ENCODE measurements at places on chromosomes 2 and 18.

GRCh38 chr2:85446296-85447221 is 28.0 kb downstream of the SH2D6 start:
- H3K4me3 ChIP-seq = no peak overlapping the region
- H3K4me1 ChIP-seq = peaks cover 33% of the 10 kb centered on the region
- no peaks in the 10 kb centered on the region for H3K27me3 ChIP-seq
- no peaks in the 10 kb centered on the region for H3K36me3 ChIP-seq
- H3K27ac ChIP-seq = no peak overlapping the region

DNA sequence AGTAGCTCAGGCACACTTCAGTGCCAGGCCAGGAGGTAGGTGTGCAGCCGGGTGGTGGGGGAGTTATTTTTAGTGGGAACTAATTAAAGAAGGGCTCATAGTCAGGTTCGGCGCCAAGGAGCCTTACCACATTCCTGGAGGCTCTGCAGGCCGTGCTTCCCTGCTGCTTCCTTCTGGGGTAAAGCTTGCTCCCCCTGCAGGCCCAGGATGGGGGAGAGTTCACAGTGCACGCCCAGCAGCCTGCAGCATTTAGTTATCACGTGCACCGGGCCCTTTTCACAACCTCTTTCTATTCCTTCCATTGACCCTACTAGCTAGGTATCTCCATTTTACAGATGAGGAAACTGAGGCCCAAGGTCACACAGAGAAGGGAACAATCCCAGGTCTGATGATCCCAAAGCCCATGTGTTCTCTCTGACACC is 2.5 kb downstream of the KCNF1 start:
- H3K27ac ChIP-seq = no peak overlapping the region
- H3K36me3 ChIP-seq = no peaks in the 10 kb centered on the region
- no peaks in the 10 kb centered on the region for H3K4me1 ChIP-seq
- no peak for DNase-seq

GRCh38 chr2:104854498-104855220 is 744 bp downstream of the POU3F3 start:
- peaks cover 69% of the 10 kb centered on the region for H3K27me3 ChIP-seq
- 0 out of 2 replicates have a peak overlapping the region, but pooled peaks have one; percentile 16 for H3K4me3 ChIP-seq
- no peaks in the 10 kb centered on the region for H3K4me1 ChIP-seq
- H3K27ac ChIP-seq = no peak overlapping the region

GRCh38 chr2:233156001-233156400 is 95.5 kb upstream of the ATG16L1 start:
- H3K27me3 ChIP-seq = no peaks in the 10 kb centered on the region
- H3K27ac ChIP-seq = no peak overlapping the region
- no peak for DNase-seq
- no peaks in the 10 kb centered on the region for H3K36me3 ChIP-seq
- peaks cover 3% of the 10 kb centered on the region for H3K4me1 ChIP-seq

- 0 out of 2 replicates have a peak, but pooled peaks cover 9% of the 10 kb centered on the region for H3K4me1 ChIP-seq
- DNase-seq = no peak
- H3K27me3 ChIP-seq = no peaks in the 10 kb centered on the region
- H3K4me3 ChIP-seq = no peak overlapping the region
- H3K36me3 ChIP-seq = no peaks in the 10 kb centered on the region
Measured at GRCh38 chr2:85423525-85423924, 5.0 kb downstream of the SH2D6 start.

- no peaks in the 10 kb centered on the region for H3K27me3 ChIP-seq
- no peak overlapping the region for H3K27ac ChIP-seq
- H3K4me1 ChIP-seq = no peaks in the 10 kb centered on the region
- H3K4me3 ChIP-seq = no peak overlapping the region
- no peak for DNase-seq
- no peaks in the 10 kb centered on the region for H3K36me3 ChIP-seq
Measured at GRCh38 chr2:120490091-120490798, 144.3 kb downstream of the INHBB start.

DNA sequence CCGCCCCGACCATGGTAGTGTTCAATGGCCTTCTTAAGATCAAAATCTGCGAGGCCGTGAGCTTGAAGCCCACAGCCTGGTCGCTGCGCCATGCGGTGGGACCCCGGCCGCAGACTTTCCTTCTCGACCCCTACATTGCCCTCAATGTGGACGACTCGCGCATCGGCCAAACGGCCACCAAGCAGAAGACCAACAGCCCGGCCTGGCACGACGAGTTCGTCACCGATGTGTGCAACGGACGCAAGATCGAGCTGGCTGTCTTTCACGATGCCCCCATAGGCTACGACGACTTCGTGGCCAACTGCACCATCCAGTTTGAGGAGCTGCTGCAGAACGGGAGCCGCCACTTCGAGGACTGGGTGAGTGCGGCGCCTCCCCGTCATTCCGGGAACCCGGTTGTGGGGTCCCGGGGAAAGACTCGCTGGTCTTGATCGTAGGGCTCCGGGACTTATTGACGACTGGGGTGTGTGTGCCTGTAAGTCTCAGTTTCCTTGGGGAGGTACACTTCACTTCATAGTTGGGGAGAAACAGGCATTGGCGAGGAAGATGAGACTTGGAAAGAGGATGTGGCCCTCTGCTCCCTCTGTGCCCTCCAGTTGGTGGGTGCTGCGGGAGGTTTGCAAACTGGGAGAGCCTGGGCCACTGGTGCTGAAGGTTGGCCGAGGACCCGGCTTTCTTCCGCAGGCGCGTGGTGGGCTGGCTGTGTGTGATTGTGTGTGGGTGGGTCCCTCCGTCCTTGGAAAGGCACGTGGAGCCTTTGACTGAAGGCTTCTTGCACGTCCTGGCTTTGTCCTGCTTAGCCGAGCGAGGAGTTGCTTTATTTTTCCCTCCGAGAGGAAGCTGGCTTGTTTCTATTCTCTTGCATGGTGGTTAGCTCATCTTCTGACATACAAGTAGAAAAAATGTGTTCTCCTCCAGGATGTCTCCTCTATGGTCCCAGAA is 886 bp downstream of the PRKCE start:
- H3K4me3 ChIP-seq = peak overlapping the region; percentile 88
- no peaks in the 10 kb centered on the region for H3K36me3 ChIP-seq
- no peaks in the 10 kb centered on the region for H3K27me3 ChIP-seq
- H3K4me1 ChIP-seq = peaks cover 30% of the 10 kb centered on the region

DNA sequence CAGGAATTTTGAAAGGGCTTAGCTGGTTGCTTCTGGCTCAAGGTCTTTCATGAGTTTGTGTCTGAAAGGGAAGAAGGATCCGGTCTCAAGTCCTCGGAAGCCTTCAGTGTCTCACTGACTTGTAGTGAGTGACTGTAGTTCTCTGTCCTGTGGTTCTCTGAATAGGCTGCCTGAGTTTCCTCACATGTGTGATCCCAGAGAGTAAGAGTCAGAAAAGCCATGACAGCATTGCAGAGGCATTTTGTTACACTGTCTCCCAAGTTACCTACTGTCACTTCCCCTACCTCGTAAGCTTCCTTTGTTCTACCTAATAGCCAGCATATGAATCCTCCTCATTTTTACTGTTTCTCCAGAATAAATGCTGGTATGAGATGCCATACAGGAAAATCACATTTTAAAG is 709.1 kb upstream of the CHAC2 start:
- H3K4me3 ChIP-seq = no peak overlapping the region
- DNase-seq = no peak
- H3K4me1 ChIP-seq = no peaks in the 10 kb centered on the region
- no peaks in the 10 kb centered on the region for H3K36me3 ChIP-seq
- H3K27ac ChIP-seq = no peak overlapping the region

DNA sequence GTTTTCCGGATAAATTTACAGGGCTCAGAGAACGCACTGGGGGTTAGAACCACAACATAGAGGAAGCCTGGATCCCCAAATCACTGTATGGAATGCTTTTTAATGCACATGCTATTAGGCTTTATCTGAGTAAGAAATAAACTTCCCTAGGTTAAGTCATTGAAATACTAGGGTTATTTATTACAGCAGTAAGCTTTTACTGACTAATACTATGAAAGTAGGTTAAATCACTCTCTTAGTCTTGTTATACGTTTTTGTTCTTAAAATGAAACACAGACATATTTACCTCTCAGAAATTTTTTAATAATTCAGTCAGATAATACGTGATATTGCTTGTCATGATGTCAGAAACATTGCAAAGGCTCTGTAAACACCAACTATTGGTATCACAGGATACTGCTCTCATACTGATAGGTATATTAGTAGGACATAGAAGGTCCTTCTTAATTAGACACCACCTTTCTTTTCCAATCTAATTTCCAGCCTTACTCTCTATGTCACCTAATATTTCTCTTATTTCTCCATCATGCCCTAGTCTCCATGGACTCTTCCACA is 162.7 kb upstream of the NYAP2 start:
- H3K27me3 ChIP-seq = no peaks in the 10 kb centered on the region
- H3K36me3 ChIP-seq = no peaks in the 10 kb centered on the region
- DNase-seq = no peak
- H3K4me1 ChIP-seq = no peaks in the 10 kb centered on the region
- H3K27ac ChIP-seq = no peak overlapping the region

GRCh38 chr2:239499726-239500573 is 99.1 kb upstream of the HDAC4 start:
- H3K27me3 ChIP-seq = no peaks in the 10 kb centered on the region
- no peak overlapping the region for H3K4me3 ChIP-seq
- no peaks in the 10 kb centered on the region for H3K36me3 ChIP-seq
- DNase-seq = no peak
- no peak overlapping the region for H3K27ac ChIP-seq
- H3K4me1 ChIP-seq = no peaks in the 10 kb centered on the region

DNA sequence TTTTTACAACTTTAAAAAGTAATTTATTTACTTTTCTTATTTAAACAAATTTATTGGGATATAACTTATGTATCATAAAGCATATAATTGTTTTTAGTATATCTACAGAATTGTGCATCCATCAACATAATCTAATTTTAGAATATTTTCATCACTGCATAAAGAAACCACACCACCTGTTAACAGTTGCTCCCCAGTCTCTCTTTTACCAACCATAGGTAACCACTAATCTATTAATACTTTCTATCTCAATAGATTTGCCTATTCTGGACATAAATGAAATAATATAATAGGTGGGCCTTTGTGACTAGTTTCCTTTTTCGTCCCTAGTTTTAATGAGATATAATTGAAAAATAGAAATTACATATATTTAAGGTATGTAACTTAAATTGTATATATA is 90.6 kb downstream of the ADAM23 start:
- no peaks in the 10 kb centered on the region for H3K27me3 ChIP-seq
- DNase-seq = no peak
- no peak overlapping the region for H3K4me3 ChIP-seq
- H3K27ac ChIP-seq = no peak overlapping the region

- no peaks in the 10 kb centered on the region for H3K4me1 ChIP-seq
- H3K36me3 ChIP-seq = no peaks in the 10 kb centered on the region
- no peak overlapping the region for H3K27ac ChIP-seq
Measured at GRCh38 chr2:70668911-70669310, 99.1 kb downstream of the ADD2 start.

DNA sequence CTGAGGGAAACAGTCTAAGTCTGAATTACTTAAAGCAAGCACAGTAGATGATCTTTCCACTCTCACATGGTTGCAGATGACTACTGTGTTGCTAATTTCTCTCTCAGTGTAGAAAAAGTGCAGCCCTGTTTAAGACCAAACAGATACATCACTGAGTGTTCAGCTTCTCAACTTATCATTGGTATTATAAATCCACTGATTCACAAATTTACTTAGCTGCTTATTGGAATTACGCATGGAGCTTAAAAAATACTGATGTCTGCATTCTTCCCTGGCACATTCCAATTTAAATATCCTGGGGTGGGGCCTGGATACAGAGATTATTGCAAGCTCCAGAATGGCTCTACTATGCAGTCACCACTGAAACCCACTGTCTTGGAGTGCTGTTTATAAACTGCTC is 411.2 kb downstream of the RND3 start:
- H3K27ac ChIP-seq = no peak overlapping the region
- H3K4me1 ChIP-seq = peaks cover 11% of the 10 kb centered on the region

DNA sequence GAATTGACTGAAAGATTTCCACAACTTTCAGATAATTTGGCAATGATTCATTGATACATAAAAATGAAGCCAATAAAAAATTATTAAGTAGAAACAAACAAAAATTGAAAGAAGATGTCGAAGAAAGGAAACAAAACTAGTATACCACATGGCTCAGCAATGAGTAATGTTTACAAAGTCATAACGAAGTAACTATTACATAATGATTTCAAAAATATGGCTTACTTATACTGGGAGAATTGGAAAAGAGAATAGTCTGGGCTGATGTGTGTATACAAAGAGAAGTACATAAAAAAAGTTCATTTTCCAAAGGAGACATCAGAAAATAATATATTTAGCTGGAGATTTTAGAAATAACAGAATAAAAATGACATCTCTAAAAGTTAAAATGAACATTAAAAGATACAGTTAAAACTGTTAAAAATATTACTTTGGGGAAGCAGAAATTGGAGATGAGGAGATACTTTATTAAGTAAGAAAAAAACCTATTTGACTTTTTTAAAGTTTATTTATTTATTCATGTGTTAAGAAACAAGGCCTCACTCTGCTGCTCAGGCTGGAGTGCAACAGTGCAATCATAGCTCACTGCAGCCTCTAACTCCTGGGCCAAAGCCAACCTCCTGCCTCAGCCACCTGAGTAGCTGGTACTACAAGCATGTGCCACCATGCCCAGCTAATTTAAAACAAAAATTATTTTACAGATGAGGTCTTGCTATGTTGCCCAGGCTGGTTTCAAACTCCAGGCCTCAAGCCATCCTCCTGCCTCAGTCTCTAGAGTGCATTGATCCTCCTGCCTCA is 409.7 kb upstream of the PIK3C3 start:
- no peaks in the 10 kb centered on the region for H3K4me1 ChIP-seq
- H3K27ac ChIP-seq = no peak overlapping the region
- H3K27me3 ChIP-seq = no peaks in the 10 kb centered on the region
- no peak overlapping the region for H3K4me3 ChIP-seq

DNA sequence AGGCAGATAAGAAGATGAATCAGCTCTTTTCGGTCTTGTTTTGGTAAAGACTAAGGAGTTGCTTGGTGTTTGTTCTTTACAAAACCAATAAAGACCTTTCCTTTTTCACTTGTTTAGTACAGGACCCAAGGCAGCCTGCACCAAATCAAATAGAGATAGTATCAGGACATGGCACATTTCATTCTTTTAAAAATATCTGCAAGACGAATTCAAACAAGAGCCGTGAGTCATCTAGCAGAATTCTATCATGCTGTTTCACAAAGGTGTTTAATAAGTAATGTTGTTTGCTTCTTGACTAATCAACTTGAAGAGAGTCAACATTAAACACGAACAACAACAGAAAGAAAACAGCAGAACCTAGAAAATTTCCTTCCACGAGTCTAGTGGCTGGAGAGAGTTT is 102.8 kb upstream of the TTN start:
- H3K4me3 ChIP-seq = no peak overlapping the region
- no peaks in the 10 kb centered on the region for H3K36me3 ChIP-seq
- DNase-seq = no peak
- H3K27ac ChIP-seq = no peak overlapping the region
- H3K27me3 ChIP-seq = no peaks in the 10 kb centered on the region
- peaks cover 6% of the 10 kb centered on the region for H3K4me1 ChIP-seq

DNA sequence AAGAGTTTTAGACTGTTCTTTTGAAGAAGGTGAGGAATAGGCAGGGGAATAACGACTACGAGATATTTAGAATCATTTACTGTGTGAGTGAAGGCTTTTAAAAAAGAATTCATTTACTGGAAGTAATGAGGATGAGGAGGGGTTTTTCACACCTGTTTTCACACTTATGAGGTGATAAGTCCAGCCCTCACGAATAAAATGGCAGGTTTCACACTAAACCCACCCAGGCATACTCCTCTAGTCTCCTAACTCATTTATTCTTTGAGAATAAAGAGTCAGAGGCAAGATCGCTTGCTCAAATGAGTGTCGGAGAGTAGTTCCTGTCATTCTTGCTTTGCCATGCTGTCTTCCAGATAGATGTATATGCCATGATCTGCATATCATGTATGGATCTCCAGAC is 79.0 kb upstream of the ZEB2 start:
- no peak overlapping the region for H3K4me3 ChIP-seq
- H3K36me3 ChIP-seq = no peaks in the 10 kb centered on the region
- H3K4me1 ChIP-seq = peaks cover 3% of the 10 kb centered on the region
- DNase-seq = no peak
- H3K27ac ChIP-seq = no peak overlapping the region

Measured in SK-N-SH (cell line).